ENCODE measurements at places on chromosomes 4 and X.

- no peak for DNase-seq
Observed at GRCh38 chr4:143355540-143356217, 19.0 kb downstream of the GAB1 start.

DNA sequence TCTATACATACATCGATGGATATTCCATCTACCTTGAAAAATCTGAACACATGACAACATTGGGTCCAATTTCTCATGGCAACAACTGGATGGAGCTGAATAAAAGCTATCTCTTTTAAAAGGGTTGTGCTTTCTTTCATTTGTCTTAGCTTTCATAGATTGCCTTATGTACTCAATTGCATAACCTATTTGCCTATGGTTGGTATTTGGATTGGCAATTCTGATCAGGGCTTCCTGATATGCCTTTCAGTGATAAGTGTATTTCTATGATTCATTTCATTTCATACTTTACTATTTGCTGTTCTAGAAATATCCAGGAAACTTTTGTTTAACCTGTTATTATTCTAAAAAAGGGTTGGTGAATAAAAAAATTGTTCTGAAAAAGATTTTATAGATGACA is 509.9 kb downstream of the GRXCR1 start:
- DNase-seq, result no peak

GRCh38 chr4:1317177-1318045 is 27.7 kb downstream of the MAEA start:
- no peak for DNase-seq

GRCh38 chr4:47736555-47736954 is 101.3 kb downstream of the CORIN start:
- DNase-seq, result no peak

DNA sequence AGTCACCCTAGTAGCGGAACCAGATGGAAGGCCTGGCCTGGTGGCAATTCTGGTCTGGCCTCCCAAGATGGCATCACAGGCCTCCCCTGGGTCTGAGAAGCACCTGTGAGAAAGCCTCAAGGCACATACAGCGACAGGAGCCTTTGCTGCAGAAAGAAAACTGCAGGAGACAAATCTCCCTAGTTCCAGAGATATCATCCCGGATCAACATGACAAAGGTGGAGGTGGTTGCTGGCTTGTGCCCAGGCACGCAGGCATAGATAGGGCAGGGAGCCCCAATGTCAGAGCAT is 93.6 kb downstream of the BCOR start:
- DNase-seq, result no peak

DNA sequence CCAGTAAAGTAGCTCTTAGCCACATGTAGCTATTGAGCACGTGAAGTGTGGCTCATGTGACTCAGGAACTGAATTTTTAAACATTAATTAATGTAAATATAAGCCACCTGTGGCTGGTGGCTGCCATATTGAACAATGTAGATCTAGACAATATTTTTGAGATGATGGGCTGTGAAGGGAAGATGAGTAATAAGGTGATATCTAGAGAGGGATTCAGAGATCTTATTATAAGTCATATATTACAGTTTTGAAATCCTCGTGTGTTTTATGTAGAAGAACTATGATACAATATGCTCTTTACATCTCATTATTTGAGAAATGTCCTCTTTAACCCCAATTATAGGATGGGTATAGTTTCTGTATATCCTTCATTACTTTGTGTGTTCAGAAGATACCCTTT is 5.6 kb downstream of the GAR1 start:
- DNase-seq, result no peak

- DNase-seq, result no peak
Observed at GRCh38 chrX:7582191-7582590, 260.8 kb upstream of the VCX start.

DNA sequence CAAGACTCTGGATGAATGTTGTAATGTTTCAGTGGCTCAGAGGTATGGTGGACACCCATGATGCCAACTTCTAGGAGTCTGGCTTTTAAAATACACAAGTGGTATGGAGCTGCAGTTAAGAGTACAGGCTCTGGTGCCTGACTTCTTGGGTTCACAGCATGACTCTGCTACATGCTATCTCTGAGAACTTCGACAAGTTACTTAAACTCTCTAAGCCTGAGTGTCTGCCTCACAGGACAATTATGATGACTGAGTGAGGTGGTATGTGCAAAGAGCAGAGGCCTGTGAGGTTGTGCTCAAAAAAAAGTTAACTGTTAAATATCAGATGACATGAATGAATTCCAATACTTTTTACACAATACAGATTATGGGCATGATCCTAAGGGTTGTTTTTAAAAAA is 90.9 kb upstream of the SRD5A3 start:
- DNase-seq, result no peak

DNA sequence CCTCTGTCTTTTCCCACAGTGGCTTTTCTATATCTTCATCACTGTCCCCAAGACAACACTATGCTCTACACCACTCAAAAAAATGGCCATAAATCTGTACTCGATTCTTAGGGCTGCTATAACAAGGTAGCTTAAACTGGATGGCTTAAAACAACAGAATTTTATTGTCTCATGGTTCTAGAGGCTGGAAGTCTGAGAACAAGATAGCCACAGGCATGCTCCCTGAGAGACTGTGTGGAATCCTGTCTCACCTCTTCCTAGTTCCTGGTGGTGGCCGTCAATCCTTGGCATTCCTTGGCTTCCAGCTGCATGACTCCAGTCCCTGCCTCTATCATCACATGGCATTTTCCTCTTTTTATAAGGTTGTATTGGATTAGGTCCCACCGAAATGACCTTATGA is 70.7 kb upstream of the DCLK2 start:
- no peak for DNase-seq

DNA sequence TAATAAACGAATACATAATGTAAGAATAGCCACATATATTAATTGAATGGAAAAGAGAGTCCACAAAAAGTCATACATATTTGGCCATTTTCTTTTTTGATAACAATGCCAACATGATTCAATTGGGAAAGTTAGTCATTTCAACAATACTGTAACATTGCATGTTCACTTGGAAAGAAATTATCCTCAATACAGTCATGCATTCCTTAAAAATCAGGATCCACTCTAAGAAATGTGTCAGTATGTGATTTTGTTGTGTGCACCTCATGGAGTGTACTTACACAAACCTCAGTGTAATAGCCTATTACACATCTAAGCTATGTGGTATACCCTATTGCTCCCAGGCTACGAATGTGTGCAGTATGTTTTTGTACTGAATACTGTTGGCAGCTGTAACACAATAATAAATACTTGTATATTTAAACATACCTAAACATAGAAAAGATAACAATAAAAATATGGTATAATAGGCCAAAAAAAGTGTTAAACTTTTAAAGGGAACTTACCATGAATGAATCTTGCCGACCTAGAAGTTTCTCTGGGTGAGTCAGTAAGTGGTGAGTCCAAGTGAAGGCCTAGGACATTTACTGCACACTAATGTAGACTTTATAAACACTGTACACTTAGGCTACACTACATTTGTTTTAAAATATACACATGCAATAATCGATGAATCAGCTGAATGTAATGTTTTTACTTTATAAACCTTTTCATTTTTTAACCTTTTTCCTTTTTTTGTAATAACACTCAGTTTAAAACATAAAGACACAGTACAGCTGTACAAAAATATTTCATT is 806.8 kb downstream of the PCDH18 start:
- DNase-seq, result no peak

GRCh38 chr4:184477201-184477999 is 3.0 kb upstream of the IRF2 start:
- DNase-seq, result no peak

DNA sequence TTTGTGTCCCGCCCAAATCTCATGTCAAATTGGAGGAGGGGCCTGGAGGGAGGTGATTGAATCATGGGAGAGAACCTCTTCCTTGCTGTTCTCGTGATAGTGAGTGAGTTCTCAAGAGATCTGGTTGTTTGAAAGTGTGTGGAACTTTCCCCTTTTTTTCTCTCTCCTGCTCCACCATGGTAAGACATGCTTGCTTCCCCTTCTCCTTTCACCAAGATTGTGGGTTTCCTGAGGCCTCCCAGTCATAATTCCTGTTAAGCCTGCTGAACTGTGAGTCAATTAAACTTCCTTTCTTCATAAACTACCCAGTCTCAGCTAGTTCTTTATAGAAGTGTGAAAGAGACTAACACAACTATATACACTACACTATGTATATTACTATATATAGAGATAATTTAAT is 697.8 kb upstream of the HS3ST1 start:
- DNase-seq, result no peak

- DNase-seq, result no peak
Observed at GRCh38 chr4:75565481-75565880, 9.6 kb downstream of the ODAPH start.

DNA sequence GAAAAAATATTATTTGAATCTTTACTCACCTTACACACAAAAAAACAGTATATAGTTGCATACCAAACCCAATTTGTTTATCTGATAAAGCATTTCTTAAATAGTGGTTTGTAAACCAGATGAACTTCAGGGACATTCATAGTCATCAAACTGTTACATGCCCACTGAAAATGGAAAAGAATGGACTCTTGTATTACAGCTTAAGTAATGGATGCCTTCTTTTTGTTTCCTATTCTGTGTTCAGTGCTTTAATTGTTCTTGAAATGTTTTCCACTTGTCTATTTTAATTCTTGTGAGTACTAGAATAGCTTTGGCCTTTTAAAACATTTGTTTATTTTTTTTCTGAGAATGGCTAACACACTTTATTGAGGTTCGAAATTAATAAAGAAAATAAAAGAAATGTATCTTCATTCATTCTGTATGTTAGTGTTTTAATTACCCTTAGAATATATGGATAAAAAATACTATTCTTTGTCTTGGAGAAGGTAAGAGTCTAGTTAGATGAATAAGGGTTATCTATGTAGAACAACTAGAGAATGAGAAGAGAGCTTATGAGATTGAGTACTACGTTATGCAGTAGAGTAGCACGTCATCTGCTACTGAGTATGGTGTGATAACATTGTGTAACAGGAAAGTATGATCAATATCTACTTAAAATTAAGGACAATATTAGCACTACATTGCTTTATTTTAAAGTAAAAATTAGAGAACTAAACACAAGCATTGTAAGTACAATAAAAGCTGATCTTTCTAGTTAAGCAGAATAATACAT is 9.9 kb downstream of the CPEB2 start:
- no peak for DNase-seq

DNA sequence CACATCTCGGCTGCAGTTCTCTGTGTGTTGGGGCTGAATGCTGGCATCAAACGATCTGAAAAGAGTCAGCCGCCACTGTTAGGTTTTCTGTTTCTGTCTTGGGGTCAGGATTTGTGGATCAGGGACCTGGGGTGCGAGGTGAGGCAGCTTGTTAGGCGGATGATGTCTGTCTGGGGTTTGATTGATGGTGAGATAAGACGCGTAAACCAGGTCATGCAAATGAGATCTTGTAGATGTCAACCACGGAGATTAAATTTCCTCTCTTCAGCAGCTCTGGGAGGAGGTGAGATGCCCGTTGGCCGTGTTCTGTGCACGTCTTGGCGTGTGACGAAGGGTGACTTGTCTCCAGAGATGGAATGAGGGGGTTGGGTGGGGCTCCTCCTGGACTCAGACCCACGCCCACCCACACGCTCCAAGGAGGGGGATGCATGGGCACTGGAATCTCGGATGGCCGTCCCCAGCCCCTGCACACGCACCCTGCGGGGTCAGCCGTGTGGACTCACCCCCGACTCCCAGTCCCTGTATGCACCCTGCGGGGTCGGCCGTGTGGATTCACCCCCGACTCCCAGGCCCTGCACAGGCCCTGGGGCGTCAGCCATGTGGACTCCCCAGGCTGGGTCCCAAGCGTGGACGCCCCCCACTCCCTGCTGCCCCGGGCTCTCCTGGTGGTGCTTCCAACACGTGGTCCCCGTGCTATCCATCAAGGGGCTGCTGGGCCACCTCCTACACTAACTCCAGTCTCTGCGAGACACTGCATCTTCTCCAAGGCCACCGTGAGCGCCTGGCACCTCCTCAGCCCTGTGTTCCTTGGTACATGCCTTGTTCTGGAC is 16.0 kb upstream of the UVSSA start:
- peak; percentile 29 for DNase-seq

DNA sequence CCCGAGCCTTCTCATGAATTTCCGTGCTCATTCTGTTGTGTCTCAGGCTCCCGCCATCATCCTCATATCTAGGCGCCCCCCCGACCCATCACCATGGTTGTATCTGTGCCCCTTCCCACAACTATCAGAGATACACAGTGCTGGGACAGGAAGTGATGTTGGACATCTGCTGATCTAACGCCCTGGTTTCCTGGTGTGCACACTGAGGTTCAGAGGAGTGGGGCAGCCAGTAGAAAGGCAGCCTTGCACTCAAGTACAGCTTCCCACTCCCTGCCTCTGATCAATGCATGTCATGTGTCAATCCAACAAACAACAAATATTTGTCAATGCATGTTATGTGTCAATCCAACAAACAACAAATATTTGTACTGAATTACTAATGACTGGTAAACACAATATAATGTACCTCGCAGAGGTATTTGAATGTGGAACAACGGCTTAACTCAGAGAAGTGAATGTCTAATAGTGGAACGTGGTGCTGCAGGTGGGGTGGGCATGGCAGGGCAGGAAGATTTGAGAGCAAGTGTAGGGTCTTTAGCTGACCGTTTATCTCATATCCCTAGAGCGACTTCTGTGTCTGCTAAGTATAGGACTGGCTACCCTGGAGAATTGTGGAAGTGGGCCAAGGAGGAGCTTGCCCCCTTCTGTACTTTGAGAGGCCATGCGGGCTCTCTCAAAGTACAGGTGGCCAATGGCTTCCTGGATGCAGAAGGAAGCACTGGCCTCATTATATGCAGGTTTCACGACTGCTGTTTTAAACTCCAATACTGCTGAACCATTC is 10.3 kb upstream of the SEL1L3 start:
- DNase-seq, result no peak

- DNase-seq, result no peak
Observed at GRCh38 chrX:79107891-79108718, 36.4 kb upstream of the GPR174 start.

DNA sequence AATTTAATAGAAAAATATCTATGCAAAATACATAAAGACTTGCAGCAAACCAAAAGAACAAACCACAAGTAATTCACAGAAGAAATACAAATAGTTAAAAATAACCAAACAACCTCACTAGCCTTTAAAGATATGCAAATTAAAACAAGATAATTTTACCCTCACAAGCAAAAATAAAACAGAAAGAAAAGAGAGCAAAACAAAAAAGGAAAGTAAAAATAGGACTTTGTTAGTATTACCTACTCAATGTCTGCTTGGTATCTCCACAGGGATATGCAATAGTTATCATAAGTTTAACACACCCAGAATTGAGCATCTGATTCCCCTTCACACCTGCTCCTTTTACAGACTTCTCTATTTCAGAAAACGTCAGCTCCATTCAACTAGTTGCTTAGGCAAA is 737.5 kb upstream of the MAGEB2 start:
- no peak for DNase-seq

- no peak for DNase-seq
Observed at GRCh38 chr4:144565527-144566195, 80.3 kb upstream of the HHIP start.

DNA sequence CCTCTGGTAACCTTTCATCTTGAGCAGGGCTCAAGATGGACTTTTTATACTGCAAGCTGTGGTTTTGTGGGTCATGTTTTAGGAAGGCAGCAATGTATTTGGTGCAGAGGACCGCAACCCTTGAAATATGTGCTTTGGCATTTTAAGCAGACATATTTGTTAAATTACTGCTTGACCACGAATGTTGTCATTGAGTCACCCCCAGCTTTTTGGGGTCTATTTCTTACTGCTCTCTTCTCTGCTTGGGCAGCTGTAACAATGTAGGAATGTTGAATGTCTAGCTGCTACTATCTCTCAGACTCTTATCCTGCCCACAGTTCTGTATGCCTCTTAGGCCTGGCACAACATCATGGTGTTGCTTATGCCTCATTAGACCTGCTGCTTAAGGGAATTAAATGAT is 6.0 kb downstream of the RBPJ start:
- no peak for DNase-seq
